Retina (tissue), 1 donor: ENCODE measurements at places on chromosomes 13 and 19.

- no peak for DNase-seq
Observed at GRCh38 chr19:46975011-46975924, 44.4 kb upstream of the NPAS1 start.

GRCh38 chr13:113875837-113876281 is 12.0 kb upstream of the GAS6 start:
- no peak for DNase-seq

DNA sequence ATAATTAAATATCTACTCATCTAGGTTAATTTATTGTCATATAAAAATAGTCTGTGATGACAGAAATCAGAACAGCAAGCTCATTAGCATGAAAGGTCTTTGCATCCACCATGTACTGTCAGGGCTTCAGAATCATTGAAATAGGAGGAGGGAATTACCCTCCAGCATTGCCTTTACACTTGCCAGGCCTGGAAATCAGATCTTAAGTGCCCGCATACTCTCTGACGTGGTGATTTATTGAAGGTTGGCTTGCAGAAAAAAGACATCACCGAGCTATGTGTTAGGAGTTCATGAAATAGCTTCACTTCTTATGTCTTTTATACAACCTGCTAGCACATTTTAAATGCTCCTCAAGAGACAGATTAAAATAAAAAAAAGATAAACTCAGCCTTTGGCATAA is 661.7 kb upstream of the SLITRK1 start:
- no peak for DNase-seq

DNA sequence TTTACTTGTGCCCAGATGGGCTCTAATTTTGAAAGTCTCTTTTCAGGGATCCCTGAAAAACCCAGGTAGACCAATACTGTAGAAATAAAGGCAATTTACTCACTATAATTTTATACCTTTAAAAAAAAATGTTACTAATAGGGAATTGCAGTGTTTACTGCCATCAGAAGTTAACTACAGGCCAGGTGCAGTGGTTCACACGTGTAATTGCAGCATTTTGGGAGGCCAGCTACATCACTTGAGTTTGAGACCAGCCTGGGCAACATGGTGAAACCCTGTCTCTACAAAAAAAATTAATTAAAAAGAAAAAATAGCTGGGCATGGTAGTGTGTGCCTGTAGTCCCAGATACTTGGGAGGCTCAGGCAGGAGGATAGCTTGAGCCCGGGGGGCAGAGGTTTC is 10.2 kb downstream of the USP12 start:
- no peak for DNase-seq
